ENCODE measurements at places on chromosomes 12 and 14. TPM values are rescaled to one million over a fixed set of nuclear protein-coding genes. Genes with fewer than 3 reads are reported as not detected.

DNA sequence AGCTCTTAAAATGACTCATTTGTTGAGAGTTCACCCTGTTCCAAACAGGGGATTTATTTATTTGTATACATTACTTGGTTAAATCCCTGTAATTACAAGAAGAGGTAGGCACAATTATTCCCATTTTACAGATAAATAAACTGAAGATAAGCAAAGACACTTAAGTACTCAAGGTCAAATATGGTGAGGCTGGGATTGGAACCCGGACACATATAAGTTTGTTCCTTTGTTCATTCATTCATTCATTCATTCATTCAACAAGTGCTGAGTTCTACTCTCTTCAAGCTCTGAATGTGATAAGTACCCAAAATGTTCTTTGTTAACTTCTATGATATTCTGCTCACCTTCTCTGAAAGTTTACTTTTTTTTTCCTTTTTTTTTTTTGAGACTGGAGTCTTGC lies 2.4 kb upstream of the TRIM9 start:
- peaks cover 4% of the 10 kb centered on the region for H3K4me1 ChIP-seq
- no peak for DNase-seq
- peaks cover 25% of the 10 kb centered on the region for H3K27me3 ChIP-seq

DNA sequence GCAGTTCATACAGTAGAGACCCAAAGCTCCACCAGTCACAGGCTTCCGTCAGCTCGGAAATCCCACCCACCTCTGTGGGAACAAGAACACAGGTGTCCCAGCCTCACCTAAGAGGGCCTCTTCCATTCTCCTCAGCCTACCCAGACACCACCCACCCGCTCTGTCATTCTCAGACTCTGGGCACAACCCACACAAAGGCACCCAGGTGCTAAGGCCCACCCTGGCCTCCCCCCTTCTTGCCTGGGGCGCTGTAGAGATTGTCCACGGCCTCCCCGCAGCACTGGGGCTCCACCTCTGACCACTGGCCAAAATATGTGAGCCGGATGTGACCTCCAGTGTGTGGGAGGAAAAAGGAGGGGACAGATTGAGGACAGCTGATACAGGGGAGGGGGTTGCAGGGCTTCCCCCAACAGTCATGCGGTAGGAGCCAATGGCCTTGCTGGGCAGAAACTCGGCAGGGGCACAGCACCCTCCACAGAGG lies 14.2 kb downstream of the RPS6KL1 start:
- no peaks in the 10 kb centered on the region for H3K4me1 ChIP-seq
- no peak for DNase-seq
- H3K36me3 ChIP-seq, result peaks cover 1% of the 10 kb centered on the region
- no peaks in the 10 kb centered on the region for H3K27me3 ChIP-seq
- H3K4me3 ChIP-seq, result no peak overlapping the region
- H3K27ac ChIP-seq, result no peak overlapping the region

DNA sequence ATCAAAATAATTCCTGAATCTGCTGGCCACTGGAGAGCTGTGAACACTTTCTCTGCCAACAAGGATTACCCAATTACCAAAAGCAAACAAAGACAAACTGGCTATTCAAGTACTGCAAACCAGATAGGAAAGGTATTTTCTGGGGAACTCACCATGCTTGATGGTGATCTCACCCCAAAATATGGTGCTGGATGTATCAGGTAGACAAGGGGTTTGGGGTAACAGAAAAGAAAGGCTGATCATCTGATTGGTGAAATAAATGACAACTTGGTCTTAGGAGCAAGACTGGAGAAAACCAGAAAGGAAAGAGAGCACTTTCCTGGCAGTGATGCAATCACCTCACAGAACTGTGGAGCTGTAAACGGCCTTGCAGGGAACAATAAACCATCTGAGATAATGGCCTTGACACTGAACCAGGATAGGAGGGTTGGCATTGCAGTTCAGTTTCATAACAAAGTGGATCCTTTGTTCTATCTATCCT lies 31.0 kb upstream of the NPFF start:
- H3K27ac ChIP-seq, result no peak overlapping the region
- H3K4me3 ChIP-seq, result no peak overlapping the region
- no peaks in the 10 kb centered on the region for H3K27me3 ChIP-seq
- no peaks in the 10 kb centered on the region for H3K4me1 ChIP-seq
- DNase-seq, result no peak
- peaks cover 51% of the 10 kb centered on the region for H3K36me3 ChIP-seq

GRCh38 chr14:101833045-101833444 lies 71.5 kb downstream of the PPP2R5C start:
- no peak overlapping the region for H3K4me3 ChIP-seq
- no peak for DNase-seq
- no peaks in the 10 kb centered on the region for H3K36me3 ChIP-seq
- no peak overlapping the region for H3K27ac ChIP-seq
- no peaks in the 10 kb centered on the region for H3K27me3 ChIP-seq

The AKAP6 gene
- total RNA-seq, result 23.1 TPM

All from cardiac muscle cell (in vitro differentiated cells and primary cell).